CD4-positive, alpha-beta T cell (primary cell): ENCODE measurements at places on chromosomes 16 and 17. TPM values are rescaled to one million over a fixed set of nuclear protein-coding genes. Genes with fewer than 3 reads are reported as not detected.

PRSS53 gene
- 3.5 TPM for total RNA-seq

PTGES3L gene
- not detected for total RNA-seq

KRT12 gene
- total RNA-seq: not detected

SOX15 gene
- total RNA-seq: not detected

CRHR1 gene
- not detected for total RNA-seq

LITAFD gene
- total RNA-seq: 0.60 TPM

TBC1D16 gene
- 1.9 TPM for total RNA-seq

CMTM4 gene
- 1.1 TPM for total RNA-seq

KRTAP9-9 gene
- not detected for total RNA-seq

KCTD2 gene
- total RNA-seq: 26.1 TPM

SPATA33 gene
- 7.1 TPM for total RNA-seq

NEURL4 gene
- 30.8 TPM for total RNA-seq

ADAT1 gene
- 46.7 TPM for total RNA-seq

TP53TG3 gene
- not detected for total RNA-seq

ALOX15 gene
- 0.36 TPM for total RNA-seq

RHBDL3 gene
- total RNA-seq: not detected

ZFP3 gene
- 2.4 TPM for total RNA-seq

TP53TG3B gene
- total RNA-seq: not detected

CD300H gene
- not detected for total RNA-seq

KRTAP4-3 gene
- total RNA-seq: not detected

KCNJ16 gene
- total RNA-seq: not detected

P2RX1 gene
- 1.0 TPM for total RNA-seq

MYH13 gene
- total RNA-seq: not detected

EDC4 gene
- total RNA-seq: 134 TPM
